ENCODE measurements at places on chromosomes 16 and 17.

GRCh38 chr16:10895053-10895946, 18.3 kb downstream of the CIITA start:
- DNase-seq: peak; percentile 70

- DNase-seq: no peak
These were observed 6.0 kb upstream of the CCL2 start for GRCh38 chr17:34249061-34249460.

- no peak for DNase-seq
These were observed 13.5 kb upstream of the ADGRG1 start for GRCh38 chr16:57614944-57615343.

DNA sequence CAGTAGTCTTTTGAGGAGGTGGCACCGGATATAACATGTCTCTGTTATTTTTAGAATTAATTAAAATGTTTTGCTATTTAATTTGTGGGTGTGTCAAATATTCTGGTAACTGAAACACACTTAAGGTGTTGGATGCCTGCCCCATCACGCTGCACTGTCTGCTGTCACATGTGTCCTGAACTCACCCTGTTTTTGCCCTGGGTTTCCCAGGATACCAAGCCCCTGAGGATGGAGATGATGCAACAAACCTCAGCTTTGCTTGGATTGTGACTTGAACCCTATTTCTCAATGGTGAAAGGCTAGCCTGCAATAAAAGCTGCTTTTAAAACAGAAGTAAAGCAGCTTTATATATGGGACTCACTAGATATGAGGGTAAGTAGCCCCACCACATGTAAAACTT, 11.5 kb upstream of the DUSP14 start:
- DNase-seq: peak; percentile 74

- DNase-seq: no peak
These were observed 21.2 kb downstream of the SMG6 start for GRCh38 chr17:2282297-2282873.

DNA sequence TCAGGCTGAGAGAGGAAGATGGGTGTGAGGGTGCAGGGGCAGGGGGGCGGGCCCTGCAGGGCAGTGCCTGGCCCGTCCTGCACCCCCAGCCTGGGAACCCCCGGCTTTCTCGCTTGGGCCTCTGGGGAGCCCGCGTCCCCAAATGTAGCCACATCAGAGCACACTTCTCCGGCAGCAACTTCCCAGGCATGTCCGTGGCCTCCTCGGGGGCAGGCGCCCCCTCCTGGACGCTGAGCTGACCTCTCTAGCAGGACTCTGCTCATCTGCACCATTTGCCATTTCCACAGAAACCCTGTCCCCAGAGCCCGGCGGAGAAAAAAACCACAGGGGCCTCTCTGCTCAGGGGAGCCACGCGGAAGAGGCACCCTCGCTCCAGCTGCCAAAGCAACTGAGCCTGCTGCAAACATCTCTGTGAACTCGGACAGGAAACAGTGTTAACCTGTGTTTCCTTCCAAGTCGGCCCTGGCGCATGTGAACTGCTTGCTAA, 63.4 kb downstream of the KLHDC4 start:
- peak; percentile 57 for DNase-seq

DNA sequence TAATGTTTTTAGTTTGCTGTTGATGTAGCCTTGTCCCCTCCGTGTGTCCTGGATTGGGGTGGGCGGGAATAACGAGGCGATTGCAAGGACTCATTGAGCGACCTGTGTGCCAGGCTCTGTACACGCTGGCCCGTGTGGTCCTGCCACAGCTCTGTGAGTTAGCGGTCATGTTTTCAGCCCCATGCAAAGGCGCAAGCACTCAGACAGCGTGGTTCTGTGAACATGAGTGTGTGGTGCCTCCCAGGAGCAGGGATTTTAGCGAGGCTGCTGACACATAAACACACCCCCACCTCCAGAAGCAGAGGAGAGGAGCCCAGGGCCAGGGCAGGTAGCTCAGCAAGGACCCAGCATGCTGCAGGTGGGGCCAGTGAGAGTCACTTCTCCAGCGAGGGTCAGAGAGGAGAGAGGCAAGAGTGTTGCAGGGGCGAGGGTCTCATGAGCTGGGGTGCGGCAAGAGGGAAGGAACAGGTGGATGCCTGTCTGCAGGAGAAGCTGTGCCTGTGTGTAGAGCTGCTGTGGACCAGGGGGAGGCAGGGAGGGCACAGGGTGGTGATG, 115.3 kb downstream of the OR1D5 start:
- peak; percentile 36 for DNase-seq

GRCh38 chr17:43940630-43941029, 1.6 kb downstream of the PPY start:
- no peak for DNase-seq

DNA sequence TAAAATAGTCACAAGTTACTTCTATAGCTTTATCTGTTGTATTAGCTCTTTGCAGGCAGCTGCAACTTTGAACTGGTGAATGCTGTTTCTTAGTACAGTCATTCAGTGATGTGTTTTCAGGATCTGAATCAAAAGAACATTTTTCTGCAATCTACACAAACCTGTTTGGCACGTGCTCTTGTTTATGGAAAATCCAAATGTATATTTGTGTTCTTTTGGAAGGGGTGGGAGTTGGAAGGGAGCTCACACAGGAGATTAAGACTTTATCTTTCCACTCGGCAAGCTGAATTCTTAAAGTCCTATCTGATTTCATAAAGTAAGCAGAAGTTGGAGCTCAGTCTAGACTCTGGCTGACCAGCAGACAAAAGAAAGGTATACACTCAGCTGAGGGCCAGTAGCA, 300.2 kb downstream of the MAP2K6 start:
- no peak for DNase-seq

DNA sequence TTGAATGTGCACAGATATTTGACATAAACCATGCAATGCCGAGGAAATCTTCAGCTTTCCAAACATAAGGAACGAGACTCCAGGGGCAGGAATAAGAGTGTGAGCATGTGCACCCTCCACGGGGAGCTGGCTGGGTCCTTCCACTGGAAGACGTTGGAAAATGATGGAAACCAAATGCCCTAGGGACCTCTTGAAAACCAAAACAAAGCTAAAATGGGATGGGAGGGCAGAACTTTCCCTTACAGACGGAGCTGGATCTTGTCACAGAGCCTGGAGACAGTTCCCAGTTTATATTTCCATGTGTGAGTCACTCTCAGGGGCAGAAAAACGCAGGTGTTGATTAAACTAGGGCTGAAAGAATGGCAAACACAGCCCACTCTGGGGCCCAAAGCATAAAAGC, 34.4 kb upstream of the DNAH17 start:
- DNase-seq: no peak

- DNase-seq: no peak
These were observed 834.3 kb upstream of the CDH8 start for GRCh38 chr16:62870554-62870953.

- DNase-seq: no peak
These were observed 140.0 kb downstream of the SNX11 start for GRCh38 chr17:48247603-48248002.

GRCh38 chr17:28421787-28422305, 15.8 kb upstream of the SLC46A1 start:
- no peak for DNase-seq

GRCh38 chr16:620700-621525, 9.9 kb upstream of the WFIKKN1 start:
- DNase-seq: no peak

DNA sequence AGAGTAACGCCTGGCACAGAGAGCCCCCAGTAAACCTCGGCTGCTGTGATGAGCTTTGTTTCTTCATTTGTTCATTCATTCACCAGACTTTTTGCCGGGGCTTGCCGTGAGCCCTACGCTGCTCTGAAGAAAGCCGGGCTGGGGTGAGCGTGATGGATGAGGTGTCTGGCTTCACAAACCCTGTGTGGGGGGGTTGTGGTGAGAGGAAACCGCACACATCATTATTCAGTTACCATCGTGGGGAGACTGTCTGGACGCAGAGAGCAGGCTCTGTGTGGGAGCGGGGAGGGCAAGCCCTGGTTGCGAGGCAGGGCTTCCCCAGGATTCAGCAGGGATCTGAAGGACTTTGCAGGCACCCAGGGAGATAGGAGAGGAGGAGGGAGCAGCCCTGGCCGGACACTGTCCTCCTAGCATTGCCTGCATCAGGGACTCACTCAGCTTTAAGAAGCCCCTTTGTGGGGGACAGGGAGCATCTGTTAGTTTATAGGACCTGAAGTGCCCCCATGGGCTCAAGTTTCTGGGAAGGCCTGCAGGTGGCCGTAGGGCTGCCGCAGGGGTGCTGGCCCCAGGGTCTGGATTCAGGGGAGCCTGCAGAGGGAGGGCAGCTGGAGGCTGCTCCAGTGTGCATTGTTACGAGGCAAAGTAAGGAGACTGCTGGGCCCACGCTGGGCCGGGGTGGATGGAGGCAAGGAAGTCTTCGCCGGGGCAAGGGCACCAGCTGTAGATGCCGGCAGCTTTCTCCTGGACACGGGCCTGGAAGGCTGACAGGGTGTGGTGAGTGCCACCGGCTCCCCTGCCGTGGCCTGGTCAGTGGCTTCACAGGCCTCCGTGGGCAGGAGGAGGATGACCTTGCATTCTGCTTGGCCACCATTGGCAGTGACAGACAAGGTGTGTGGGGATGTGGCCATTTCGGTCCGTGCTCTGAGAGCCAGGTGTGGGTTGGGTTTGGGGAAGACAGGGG, 334.5 kb downstream of the SEC14L1 start:
- no peak for DNase-seq

- no peak for DNase-seq
These were observed 43.6 kb upstream of the CACNG4 start for GRCh38 chr17:66920950-66921349.

DNA sequence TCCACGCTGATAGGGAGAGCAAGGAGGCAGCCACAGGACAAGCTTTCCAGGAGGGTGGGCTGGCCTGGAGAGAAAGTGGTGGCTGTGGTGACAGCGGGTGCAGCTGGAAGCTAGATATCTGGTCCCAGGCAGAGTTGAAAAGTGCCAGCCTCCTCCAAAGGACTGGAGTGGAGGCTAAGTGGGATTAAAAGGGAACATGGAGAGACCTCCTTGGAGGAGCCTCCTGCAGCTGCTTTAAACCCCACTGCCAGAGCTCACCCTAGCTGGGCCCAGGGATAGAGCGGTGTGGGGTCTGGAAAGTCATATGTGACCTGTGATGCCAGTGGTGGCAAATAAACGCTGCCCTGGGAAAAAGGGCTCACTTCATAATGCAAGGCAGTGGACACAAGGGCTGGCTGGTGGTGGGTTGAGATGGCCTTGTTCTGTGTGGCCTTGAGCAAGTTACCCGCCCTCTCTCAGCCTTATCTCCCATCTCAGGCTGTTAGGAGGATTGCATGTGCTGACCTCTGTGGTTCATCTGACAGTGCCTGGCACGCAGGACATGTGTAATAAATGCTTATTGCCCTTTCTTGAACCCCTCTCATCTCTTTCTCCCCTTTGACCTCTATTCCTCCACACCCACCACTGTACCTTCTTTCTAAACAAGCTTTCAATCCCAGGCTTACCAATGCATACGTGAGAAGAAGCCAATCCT, 61.0 kb upstream of the LGALS9 start:
- no peak for DNase-seq

DNA sequence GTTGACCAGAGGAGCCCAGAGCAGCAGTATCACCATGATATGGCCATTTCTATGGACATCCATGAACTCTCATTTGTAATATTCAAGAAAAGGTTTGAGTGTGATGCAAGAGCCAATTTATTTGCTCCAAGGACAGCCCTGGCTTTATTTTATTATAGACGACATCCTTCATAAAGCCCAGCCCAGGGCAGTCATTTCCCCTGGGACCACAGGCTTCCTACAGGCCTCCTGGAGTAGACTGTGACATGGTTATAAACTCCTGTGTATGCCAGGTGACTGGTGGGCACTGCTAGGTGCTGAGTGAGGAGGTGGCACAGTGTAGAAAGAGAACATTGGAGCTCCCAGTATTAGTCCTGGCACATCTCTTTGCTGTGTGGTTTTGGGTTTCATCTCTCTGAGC, 120.9 kb downstream of the UTP18 start:
- DNase-seq: no peak

GRCh38 chr17:42122371-42123303, at the start of gene HSPB9:
Gene HSPB9, plus strand, starts transcription at chr17:42122804. Its CDS starts 47 bp downstream, at chr17:42122851.
- DNase-seq: peak; percentile 79

DNA sequence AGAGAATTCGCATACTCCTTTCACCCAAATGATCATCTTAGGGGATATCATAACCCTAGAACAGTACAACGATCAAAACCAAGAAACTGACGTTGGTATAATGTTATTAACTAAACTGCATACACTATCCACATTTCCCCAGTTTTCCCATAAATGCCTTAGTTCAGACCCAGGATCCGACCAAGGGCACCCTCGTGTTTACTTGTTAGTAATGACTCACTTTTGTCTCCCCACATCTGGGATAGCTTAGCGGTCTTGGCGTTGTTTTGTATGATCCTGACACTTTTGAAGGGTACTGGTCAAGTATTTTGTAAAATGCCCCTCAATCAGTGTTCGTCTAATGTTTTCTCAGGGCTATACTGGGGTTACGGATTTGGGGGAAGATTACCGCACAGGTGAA, 8.0 kb downstream of the HS3ST3A1 start:
- DNase-seq: no peak

DNA sequence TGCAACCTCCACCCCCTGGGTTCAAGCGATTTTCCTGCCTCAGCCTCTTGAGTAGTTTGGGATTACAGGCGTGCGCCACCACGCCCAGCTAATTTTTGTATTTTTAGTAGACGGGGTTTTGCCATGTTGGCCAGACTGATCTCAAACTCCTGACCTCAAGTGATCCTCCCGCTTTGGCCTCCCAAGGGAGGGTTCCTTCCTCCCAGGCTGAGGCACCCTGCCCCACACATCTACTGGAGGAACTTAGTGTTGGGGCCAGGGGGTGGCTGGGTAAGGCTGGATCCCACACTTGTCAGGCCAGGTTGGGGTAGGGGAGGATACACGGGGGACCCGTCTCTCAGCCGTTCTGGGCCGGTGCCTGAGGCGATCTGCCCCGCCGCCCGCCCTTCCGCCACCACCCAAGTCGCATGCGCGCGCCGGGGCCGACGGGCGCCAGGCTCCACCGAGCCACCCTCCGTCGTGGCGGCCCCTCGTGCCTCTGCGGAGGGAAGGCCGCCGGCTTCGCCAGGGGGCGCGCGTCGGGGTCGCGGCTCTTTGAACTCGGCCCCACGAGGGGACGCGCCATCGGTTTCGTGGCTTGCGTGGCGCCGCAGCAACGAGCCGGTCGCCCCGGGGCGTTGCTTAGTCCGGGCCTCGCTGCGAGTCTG, 15.9 kb downstream of the GRB7 start:
- DNase-seq: peak; percentile 80

DNA sequence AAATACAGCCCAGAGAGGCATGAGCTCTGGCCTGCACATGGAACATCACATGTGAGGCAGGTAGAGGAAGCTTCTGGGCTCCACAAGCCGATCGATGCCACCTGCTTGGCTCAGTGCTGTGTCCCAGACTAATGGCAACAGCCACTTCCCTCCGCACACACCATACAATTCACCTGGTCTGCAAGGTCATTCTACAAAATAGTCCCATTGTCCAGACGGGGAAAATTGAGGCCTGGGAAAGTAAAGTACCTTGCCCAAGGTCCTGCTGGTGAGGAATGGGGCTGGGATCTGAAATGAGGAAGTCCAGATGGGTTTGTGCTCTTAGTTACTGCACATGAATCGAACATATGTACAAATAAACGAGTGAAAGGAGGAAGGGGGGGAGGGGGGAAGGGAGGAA, 88.0 kb downstream of the LITAF start:
- no peak for DNase-seq
